ENCODE measurements at places on chromosomes 7 and 10. TPM values are rescaled to one million over a fixed set of nuclear protein-coding genes. Genes with fewer than 3 reads are reported as not detected.

NKX2-3 gene
- 4.4 TPM for total RNA-seq

CPA4 gene
- total RNA-seq: 0.43 TPM

TSPAN12 gene
- total RNA-seq: 65.8 TPM

EN2 gene
- total RNA-seq: not detected

MOGAT3 gene
- total RNA-seq: 0.14 TPM

GRCh38 chr7:65390588-65390987, 16.9 kb downstream of the ZNF92 start:
- DNase-seq: no peak

DNA sequence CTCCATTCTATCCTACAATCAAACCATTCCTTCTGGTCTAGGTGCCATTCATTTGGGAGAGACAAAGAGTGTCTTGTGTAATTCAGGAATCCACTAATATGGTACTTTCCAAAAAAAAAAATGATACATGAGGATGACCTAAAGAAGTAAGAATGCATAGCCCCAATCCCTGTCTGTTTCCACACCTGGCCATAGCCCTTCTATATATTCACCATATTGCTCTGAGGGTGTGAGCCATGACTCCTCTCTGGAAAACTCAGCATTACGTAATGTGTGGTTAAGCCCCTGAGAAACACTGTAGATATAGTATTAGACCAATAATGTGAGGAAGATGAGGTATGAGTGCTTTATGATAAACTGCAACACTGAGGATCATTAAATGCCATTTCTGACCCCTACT, 592.7 kb downstream of the INHBA start:
- DNase-seq: no peak

- DNase-seq: no peak
These were observed 3.6 kb downstream of the CCNY start for GRCh38 chr10:35339942-35340341.

DNA sequence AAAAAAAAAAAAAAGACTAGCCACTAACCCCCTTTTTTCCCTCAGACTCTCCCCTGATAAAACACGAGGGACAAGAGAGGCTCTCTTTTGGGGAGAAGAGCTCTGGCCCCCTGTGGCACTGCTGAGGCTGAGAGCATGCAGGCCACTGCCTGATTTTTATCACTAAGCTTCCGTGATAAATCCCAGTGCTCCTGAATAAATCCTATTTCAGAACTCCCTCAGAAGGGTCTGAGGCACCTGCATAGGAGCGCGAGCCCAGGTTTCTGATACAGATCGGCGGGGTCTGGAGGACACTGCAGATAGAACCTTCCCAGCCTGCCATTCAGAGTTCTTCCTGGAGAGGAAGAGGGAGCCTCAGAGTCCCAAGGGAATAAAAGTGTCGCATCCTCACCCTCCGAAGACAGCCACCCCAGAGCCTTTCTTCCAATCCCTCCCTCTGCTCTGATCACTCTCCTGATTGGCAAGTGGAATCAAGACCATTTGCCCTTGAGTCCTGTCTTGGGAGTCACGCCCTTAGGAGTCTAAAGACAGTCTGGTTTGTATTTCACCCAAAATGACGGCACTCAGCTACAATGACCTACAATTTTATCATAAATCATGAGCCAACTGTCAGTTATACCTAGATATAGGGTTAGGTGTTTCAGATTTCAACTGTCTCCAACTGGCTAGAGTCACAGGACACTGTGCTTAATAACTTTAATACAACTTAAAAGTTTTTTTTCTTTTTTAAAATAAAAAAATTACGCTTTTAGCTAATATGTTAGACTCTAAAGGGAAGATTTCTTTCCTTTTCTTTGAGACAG, 153.5 kb downstream of the RNF216 start:
- DNase-seq: no peak

DNA sequence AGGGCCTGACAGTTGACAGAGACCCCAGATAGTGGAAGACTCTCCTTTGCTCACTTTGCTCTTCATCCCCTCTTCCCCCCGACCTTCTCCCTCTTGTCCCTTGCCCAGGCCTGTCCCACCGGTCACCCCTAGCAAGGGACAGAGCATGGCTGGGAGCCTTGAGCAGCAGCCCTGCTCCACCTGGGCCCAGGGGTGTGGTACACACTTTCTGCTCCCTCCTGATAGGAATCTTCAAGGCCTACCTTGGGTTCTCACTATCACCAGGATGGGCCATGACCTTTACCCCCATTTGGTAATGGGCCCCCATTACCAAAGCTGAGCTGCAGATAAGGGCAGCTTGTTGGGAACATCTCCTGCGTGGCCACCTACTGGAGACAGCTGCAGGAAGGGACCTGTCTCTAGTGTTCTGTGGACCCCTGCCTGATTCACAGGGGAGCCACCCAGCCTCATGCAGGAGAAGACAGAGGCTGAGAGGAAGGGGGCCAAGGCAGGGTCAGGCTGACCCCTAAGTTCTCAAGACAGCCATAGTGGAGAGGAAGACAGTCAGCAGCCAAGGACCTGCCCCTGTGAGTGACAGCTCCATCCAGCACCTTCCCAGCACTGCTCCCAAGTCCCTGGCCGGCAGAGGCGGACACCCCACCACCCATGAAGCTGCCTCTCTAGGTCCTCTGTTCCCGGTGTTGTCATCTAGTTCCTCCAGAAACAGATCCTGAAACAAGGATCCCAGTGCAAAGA, 913 bp upstream of the NPC1L1 start:
- DNase-seq: no peak

- DNase-seq: peak; percentile 67
These were observed 149.2 kb downstream of the PRKAG2 start for GRCh38 chr7:151727579-151728285.

- no peak for DNase-seq
These were observed 566.7 kb upstream of the FOXK1 start for GRCh38 chr7:4115442-4115841.

DNA sequence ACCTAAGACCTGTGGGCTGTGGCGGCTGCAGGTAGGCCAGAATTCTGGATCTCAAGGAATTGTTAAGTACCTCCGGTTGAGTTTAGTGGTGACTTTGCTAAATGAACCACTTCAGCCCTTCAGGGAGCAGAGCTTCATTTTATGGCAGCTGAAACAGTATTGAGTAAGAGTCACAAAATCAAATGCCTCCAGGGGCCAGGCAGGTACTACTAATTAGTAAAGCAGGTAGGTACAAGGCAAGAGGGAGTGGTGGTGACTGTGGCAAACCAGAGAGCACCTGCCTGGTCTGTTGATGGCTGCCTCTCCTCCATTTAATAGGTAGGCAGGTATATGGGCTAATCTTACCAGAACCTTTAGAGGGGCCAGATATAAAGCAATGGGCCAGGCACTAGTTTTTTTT, 118.8 kb downstream of the EMX2 start:
- no peak for DNase-seq
